ENCODE measurements at places on chromosomes 11 and 22. TPM values are rescaled to one million over a fixed set of nuclear protein-coding genes. Genes with fewer than 3 reads are reported as not detected.

Gene LIPT2
- total RNA-seq: 5.4 TPM

- H3K36me3 ChIP-seq: no peaks in the 10 kb centered on the region
- no peak overlapping the region for H3K27ac ChIP-seq
- no peaks in the 10 kb centered on the region for H3K27me3 ChIP-seq
- H3K4me1 ChIP-seq: no peaks in the 10 kb centered on the region
These were observed 586.3 kb upstream of the RAG2 start for GRCh38 chr11:37184326-37184725.

- H3K4me1 ChIP-seq: peaks cover 7% of the 10 kb centered on the region
- no peak overlapping the region for H3K27ac ChIP-seq
- no peaks in the 10 kb centered on the region for H3K36me3 ChIP-seq
- H3K4me3 ChIP-seq: no peak overlapping the region
- peak; percentile 22 for DNase-seq
These were observed 20.8 kb upstream of the DLAT start for GRCh38 chr11:112004389-112004788.

DNA sequence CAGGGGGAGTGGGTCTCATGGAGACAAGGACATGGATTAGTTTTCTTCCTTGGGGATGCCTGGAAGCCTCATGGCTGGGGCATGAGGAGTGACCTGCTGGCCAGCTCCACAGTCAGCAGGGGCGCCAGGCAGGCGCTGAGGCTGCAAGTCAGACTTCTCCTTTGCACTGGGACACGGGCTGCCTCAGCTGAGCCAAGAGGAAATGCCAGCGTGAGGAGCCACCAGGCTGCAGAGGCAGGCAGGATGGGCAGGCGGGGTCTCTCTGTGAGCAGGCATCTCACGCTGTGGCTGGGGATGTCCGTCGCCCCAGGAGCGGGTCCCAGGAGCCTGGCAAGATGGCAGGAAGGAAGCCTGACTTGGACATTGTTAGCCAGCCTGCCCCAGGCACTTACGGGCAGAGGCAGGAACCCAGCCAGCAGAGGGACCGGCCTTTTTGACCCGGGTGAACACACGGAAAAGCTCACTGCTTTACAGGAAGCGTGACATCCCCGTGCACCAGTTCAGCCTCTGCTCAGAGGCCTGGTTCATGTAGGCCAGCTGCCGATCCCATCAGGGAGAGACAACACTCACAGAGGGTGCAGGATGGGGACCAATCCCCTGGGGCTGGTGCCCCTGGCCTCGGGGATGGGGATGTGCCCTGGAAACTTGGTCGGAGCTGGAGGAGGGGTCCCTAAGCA, 10.2 kb downstream of the GNB1L start:
- no peaks in the 10 kb centered on the region for H3K27me3 ChIP-seq
- no peak for DNase-seq
- H3K36me3 ChIP-seq: peaks cover 5% of the 10 kb centered on the region
- peaks cover 19% of the 10 kb centered on the region for H3K4me1 ChIP-seq

Gene C22orf31
- total RNA-seq: not detected

- H3K27me3 ChIP-seq: peaks cover 41% of the 10 kb centered on the region
- H3K36me3 ChIP-seq: no peaks in the 10 kb centered on the region
- no peak overlapping the region for H3K27ac ChIP-seq
- peaks cover 35% of the 10 kb centered on the region for H3K4me1 ChIP-seq
- no peak for DNase-seq
These were observed 3.9 kb downstream of the RASL10A start for GRCh38 chr22:29311464-29312217.

DNA sequence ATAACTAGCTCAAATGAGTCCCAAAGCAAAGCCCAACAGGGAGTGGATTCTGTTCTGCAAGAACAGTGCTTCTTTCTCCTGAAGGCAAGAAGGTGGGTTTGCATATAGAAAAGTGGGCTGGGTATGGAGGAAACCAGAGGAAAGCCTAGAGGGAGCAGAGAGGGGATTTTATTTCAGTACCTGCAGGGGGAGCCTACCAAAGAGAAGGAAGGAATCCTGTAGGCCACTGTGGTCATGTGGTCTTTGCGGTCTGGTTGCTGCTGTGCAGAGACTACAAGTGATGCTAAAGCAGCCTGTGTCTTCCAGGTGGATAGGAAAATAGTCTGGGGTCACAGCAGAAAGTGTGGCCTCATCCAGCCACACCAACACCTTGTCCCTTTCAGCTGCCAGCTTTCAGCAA, 33.2 kb upstream of the ZBTB16 start:
- no peaks in the 10 kb centered on the region for H3K36me3 ChIP-seq
- H3K4me3 ChIP-seq: no peak overlapping the region
- peaks cover 13% of the 10 kb centered on the region for H3K27me3 ChIP-seq
- DNase-seq: no peak
- H3K27ac ChIP-seq: no peak overlapping the region

Gene ZNF202
- total RNA-seq: 27.8 TPM

Gene AGBL2
- total RNA-seq: 7.0 TPM

- DNase-seq: no peak
- no peaks in the 10 kb centered on the region for H3K27me3 ChIP-seq
- peak overlapping the region; percentile 98 for H3K4me3 ChIP-seq
- H3K4me1 ChIP-seq: peaks cover 72% of the 10 kb centered on the region
These were observed 1.4 kb downstream of the SREBF2 start for GRCh38 chr22:41834005-41834944.

DNA sequence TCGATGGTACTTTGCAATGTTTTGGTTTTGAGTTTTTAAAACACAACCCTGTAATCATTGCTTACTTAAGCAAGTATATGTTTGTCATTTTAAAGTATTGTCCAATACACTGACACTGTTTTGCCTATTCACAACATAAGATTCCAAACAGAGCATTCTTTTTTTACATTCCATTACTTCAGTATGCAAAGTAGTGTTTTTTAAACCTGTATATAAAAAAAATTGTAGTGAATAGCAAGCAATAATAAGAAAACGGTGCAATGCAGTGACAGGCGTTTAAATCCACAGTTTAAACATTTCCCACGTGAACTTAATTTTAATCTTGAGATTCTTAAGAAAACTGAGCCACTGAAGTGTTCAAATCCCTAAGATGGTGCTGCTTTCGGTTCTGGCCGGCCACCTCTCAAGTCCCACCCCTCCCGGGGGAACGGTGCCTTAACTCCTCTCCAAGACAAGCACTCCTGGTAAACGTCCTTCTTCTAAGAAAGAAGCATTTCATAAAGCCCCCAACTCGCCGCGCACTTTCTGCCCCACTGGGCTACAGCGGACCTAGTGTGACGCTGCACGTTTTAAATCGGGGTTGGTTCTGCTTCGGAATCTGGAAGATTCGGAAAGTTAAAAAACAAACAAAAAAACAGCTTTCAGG, 2.9 kb downstream of the PGR start:
- no peaks in the 10 kb centered on the region for H3K36me3 ChIP-seq
- peaks cover 7% of the 10 kb centered on the region for H3K4me1 ChIP-seq

- H3K27me3 ChIP-seq: no peaks in the 10 kb centered on the region
- H3K4me1 ChIP-seq: no peaks in the 10 kb centered on the region
- no peak overlapping the region for H3K27ac ChIP-seq
These were observed 426.4 kb upstream of the LUZP2 start for GRCh38 chr11:24070435-24070834.

Gene HBD
- total RNA-seq: not detected

- H3K4me1 ChIP-seq: peaks cover 81% of the 10 kb centered on the region
- peaks cover 93% of the 10 kb centered on the region for H3K36me3 ChIP-seq
- peak overlapping the region; percentile 97 for H3K4me3 ChIP-seq
- H3K27me3 ChIP-seq: no peaks in the 10 kb centered on the region
These were observed 5.3 kb downstream of the CD44 start for GRCh38 chr11:35144136-35144741.

- no peak overlapping the region for H3K27ac ChIP-seq
- H3K27me3 ChIP-seq: no peaks in the 10 kb centered on the region
- no peaks in the 10 kb centered on the region for H3K36me3 ChIP-seq
- H3K4me1 ChIP-seq: no peaks in the 10 kb centered on the region
- H3K4me3 ChIP-seq: no peak overlapping the region
These were observed 133.7 kb upstream of the SEZ6L start for GRCh38 chr22:26035523-26035922.

DNA sequence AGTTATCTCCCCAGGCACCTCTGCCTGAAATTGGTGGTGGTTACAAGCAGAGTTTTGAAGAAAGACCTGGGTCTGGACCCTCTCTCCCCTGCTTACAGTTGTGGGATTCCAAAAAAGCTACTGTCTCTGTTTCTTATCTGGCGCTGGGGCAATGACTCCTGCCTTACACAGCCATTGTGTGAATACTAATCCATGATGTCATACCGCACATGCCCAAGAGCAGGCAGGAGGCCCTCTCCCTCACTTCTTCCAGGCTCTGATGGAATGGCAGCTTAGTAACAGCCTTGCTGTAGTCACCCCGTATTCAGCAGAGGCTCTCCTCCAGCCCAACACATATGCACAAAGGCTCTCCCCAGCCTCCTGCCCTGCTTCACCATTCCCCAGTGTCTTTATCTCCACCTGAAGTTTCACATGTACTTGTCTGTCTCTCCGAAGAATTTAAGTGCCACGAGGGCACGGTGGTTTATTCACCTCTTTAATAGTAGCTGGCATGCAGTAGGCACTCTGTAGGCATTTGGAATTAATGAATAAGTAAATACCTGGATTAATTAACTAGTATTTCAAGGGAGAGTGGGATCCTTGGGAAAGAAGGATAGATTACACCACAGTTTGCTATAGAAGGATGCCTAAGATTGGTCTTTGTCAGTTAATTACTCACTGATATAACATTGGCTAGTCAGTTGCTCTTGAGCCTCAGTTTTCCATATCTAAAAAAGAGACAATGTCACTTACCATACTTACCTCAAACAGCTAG, 165.6 kb downstream of the ETS1 start:
- peak overlapping the region; percentile 7 for H3K27ac ChIP-seq
- DNase-seq: no peak
- H3K4me1 ChIP-seq: peaks cover 28% of the 10 kb centered on the region

GRCh38 chr11:11620921-11621572, 758 bp downstream of the GALNT18 start:
- no peak overlapping the region for H3K27ac ChIP-seq
- peaks cover 44% of the 10 kb centered on the region for H3K27me3 ChIP-seq
- peak overlapping the region; percentile 73 for H3K4me3 ChIP-seq
- peaks cover 16% of the 10 kb centered on the region for H3K4me1 ChIP-seq

Gene LGALS12
- not detected for total RNA-seq

GRCh38 chr22:43042101-43042780, 27.3 kb upstream of the PACSIN2 start:
- no peak overlapping the region for H3K27ac ChIP-seq
- no peaks in the 10 kb centered on the region for H3K36me3 ChIP-seq
- no peaks in the 10 kb centered on the region for H3K27me3 ChIP-seq
- H3K4me1 ChIP-seq: no peaks in the 10 kb centered on the region
- DNase-seq: no peak
- no peak overlapping the region for H3K4me3 ChIP-seq

GRCh38 chr11:69376155-69377028, 82.4 kb downstream of the MYEOV start:
- H3K4me3 ChIP-seq: no peak overlapping the region
- no peaks in the 10 kb centered on the region for H3K4me1 ChIP-seq
- H3K27ac ChIP-seq: no peak overlapping the region
- H3K36me3 ChIP-seq: no peaks in the 10 kb centered on the region
- H3K27me3 ChIP-seq: peaks cover 4% of the 10 kb centered on the region
- peak; percentile 5 for DNase-seq

Gene EXPH5
- 0.27 TPM for total RNA-seq

DNA sequence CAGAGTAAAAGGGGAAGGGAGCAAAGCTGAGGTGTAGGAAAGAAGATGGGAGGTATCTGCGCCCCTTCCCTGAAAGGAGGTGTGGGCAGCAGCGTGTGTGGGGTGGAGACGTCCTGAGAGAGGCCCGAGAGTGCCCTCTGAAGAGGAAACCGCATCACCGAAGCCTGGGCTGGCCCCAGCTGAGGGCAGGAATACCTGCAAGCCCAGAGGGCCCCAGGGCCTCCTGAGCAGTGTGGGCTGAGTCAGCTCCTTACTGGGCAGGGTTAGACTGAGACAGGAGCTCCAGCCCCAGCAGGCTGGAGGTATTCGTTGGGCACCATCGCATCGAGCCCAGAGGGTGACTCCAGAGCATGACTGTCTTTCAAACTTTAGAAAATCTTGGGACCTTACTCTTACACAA, 534.0 kb upstream of the B3GAT1 start:
- H3K4me1 ChIP-seq: no peaks in the 10 kb centered on the region
- no peak overlapping the region for H3K27ac ChIP-seq
- DNase-seq: no peak
- no peaks in the 10 kb centered on the region for H3K36me3 ChIP-seq
- H3K4me3 ChIP-seq: no peak overlapping the region

GRCh38 chr11:103484545-103484944, 375.3 kb downstream of the DYNC2H1 start:
- no peaks in the 10 kb centered on the region for H3K27me3 ChIP-seq
- no peaks in the 10 kb centered on the region for H3K4me1 ChIP-seq
- no peaks in the 10 kb centered on the region for H3K36me3 ChIP-seq
- no peak overlapping the region for H3K4me3 ChIP-seq
- DNase-seq: no peak

Gene KIRREL3
- total RNA-seq: not detected

DNA sequence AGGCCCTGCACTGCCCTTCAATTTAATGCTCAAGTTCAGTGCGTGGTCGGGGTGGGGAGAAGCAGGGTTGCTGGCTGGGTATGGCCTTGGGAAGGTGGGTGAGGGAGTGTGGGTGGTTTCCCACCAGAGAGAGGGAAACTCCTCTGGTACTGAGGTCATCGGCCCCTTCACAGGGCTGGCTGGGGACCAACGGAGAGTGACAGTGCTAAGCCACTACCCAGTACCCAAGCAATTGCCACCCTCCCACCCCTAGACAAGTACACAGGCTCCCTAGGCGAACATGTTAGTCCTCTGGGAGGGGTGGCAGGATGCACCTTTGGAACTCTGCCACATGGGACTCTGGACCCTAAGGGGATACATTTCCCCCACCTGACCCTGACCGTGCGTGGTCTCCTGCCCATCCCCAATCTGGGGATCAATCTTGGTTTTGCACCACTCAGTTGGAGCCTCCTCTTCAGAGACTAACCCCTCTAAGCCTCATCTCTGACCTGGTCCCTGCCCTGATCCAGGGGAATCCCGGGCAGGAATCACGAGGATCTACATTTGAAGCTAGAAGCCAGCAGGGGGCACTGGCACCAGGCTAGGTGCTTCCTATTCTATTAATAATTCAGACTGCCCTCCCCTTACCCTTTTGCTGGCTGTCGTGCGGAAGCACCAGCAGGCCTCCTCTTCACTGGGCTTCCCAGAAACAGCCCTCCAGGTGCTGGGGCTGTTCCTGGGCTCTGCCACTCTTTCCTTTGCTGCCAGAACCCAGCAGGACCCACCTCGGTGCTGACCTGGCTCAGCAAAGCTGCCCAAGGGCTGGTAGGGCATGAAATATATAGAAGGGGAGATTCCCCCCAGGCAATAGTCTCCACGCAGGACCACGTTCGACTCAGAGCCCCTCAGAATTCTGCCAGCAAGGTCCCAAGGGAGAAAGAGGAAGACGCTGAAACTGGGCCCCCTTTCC, 377.7 kb downstream of the TENM4 start:
- no peak overlapping the region for H3K4me3 ChIP-seq
- no peak overlapping the region for H3K27ac ChIP-seq
- no peaks in the 10 kb centered on the region for H3K27me3 ChIP-seq
- H3K4me1 ChIP-seq: no peaks in the 10 kb centered on the region
